Mesenteric fat pad (tissue), 1 donor: ENCODE measurements at places on chromosomes 3 and 15. TPM values are rescaled to one million over a fixed set of nuclear protein-coding genes. Genes with fewer than 3 reads are reported as not detected.

DNA sequence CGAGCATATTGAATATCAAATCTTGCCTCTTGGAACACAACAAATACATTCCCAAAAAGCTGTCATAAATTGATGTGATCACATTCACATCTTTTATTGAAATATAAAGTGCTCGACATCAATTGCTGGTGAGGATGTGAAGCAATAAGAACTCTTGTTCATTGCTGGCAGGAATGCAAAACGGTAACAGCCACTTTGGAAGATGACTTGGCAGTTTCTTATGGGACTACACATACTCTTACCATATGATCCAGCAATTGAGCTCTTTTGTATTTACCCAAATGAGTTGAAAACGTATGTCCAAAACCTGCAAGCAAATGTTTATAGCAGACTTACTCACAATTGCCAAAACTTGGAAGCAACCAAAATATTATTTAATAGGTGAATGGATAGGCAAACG, 234.9 kb downstream of the CACNA2D3 start:
- DNase-seq = no peak

DNA sequence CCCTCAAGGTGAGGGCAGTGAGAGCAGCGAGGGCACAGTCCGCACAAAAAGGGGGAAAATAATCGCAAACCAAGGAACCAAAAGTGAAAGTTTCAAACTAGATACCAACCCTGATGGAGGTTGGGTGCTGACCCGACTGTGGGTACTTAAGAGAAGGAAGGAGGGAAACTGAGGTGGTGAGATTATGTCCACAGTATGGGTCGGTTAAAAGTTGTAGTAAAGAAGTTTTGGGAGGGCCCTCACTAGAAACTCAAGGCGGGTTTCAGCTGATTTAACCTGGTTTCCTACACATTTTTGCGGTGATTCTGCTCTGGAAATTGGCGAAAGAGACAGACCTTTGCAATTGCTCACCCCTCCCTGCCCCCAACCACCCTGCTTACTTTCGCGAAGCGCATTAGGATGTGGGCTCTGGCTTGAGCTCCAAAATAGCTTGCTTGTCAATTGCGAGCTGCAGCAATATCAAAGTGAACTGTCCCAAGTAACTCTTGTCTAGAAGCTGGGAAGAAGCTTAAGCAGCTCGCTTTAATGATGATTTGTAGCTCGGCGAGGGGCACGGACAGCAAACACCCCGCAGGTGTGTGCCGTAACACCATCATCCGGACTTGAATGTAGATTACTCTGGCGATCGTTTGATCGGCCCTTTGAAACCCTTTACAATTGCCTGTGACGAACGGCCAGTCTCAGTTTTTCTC, 15.8 kb downstream of the SOX2 start:
- DNase-seq = no peak

GRCh38 chr15:62649793-62650420, 392.6 kb upstream of the TPM1 start:
- no peak for DNase-seq

DNA sequence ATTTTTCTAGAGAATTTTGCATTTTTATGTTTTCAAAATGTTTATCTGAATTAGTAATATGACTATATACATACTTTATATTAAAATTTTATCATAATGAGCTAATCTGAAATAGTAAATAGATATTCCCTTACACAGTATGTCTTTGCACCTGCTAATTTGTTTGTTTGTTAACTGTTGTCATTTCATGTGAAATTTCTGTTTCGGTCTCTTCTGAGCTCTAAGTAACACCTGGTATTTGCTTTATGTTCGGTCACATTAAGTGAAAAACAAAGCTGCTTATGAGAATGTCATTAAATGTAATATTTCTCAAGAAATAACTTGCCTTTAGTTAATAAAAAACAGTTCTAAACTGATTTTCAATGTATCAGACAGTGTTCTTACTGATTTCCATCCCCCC, 61.1 kb downstream of the FNDC3B start:
- no peak for DNase-seq

GRCh38 chr15:94021621-94022320, 209.6 kb upstream of the MCTP2 start:
- no peak for DNase-seq

GRCh38 chr15:101047301-101047781, 128.2 kb downstream of the LRRK1 start:
- peak; percentile 64 for DNase-seq

Gene UBA7
- 38.2 TPM for total RNA-seq

Gene DUOX1
- total RNA-seq = 2.5 TPM

Gene CPEB1
- total RNA-seq = 2.5 TPM
